ENCODE measurements at places on chromosomes 13 and 19.
A peak's percentile ranks its signal among the peaks of the same experiment; 100 is the strongest.

DNA sequence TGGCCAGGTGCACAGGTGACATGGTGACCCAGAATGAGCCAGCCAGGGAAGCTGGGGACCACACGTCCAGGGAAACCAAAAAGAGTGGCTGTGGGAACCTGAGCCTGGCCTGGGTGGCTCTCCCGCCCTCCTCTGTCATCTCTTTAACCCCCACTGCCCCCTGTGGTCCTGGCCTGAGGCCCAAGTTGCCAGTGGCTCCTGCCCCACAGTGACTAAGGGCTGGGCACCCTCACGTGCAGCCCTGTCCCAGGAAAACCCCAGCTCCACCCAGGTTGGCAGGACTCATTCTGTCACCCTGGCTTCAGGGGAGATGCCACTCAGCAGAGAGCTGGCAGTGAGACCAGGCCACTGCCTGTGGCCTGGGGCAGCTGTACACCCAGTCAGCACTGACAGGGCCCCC lies 30.6 kb upstream of the ISYNA1 start:
- DNase-seq: no peak

DNA sequence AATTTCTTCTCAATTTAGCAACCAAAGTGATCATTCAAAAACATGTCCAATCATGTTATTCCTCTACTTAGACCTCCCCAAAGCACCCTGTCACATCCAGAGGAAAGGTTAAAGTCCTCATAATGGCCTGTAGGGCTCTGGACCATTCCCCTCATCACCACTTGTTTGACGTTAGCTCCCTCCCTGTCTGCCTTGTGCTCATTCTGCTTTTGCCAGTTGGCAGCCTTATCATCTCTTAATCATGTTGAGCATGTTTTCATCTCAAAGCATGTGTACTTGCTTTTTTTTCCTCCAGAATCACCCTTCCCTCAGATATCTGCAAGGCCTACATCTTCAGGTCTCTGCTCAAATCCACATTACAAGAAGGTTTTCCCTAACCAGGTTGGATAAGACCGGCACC lies 25.9 kb downstream of the UBAC2 start:
- no peak for DNase-seq

GRCh38 chr19:46784262-46785053 lies 3.9 kb downstream of the SLC1A5 start:
- peak; percentile 81 for DNase-seq

DNA sequence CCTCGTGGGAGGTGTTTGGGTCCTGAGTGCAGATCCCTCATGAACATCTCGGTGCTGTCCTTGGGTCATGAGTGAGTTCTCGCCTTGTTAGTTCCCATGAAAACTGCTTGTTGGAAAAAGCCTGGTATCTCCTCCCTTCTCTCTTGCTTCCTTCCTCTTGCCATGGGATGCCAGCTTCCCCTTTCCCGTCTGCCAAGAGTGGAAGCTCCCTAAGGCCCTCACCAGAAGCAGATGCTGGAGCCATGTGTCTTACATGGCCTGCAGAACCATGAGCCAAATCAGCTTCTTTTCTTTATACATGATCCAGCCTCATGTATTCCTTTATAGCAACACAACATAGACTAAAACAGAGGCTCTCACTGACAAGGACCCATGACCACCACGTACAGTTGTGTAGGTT lies 8.2 kb downstream of the ADGRE2 start:
- DNase-seq: no peak

GRCh38 chr19:53507523-53508442 lies 30.2 kb upstream of the ZNF331 start:
- no peak for DNase-seq

DNA sequence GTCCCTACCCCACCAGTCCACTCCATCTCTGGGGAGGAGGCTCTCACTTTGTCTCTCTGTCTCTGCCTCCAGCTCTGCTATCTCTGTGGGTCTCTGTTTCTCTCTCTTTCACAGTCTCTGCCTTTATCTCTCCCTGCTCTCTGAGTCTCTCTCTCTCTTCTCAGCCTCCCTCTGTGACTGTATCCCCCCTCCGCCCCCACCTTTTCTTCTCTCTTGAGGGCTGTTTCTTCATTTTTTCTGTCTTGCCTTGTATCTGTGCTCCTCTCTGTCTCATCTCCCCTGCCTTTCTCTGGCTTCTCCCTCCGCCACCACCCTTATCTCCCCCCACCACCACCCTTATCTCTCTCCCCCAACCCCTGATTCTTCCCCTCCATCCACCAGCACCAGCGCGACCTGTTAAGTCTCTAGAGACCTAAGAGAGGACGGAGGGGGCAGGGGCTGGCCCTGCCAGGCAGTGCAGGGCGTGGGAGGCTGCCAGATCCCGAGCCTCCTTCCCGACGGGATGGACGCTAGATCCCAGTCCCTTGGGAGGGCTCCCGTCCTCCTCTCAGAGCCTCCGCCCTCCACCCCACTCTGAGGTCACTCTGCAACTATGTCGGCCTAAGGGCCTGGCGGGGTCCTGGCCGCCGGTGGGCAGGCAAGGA lies 1.0 kb downstream of the AXL start:
- no peak for DNase-seq
